ENCODE measurements at places on chromosomes 4 and X.

GRCh38 chr4:185560316-185560715 lies 25.0 kb upstream of the PDLIM3 start:
- no peak for DNase-seq

DNA sequence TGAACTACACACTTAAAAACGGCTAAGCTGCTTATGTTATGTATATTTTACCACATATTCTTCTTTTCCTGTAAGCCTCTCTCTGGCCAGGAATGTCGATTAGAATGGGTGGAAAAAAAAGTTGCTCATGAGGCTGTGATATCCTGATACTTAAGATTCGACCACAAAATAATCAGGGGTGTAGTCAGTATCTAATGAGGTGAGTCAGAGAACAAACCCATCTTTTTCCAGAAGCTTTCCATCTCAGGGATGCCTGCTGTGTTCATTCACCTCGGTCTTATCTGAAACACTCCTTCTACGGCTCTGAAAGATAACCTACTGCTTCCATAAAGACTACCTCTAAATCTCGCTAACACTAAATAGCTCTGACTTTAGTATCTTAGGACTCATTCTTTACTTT lies 142.7 kb upstream of the MAP3K15 start:
- no peak for DNase-seq

- peak; percentile 0 for DNase-seq
These were observed 187.3 kb downstream of the SLC39A8 start for GRCh38 chr4:102157984-102158383.

DNA sequence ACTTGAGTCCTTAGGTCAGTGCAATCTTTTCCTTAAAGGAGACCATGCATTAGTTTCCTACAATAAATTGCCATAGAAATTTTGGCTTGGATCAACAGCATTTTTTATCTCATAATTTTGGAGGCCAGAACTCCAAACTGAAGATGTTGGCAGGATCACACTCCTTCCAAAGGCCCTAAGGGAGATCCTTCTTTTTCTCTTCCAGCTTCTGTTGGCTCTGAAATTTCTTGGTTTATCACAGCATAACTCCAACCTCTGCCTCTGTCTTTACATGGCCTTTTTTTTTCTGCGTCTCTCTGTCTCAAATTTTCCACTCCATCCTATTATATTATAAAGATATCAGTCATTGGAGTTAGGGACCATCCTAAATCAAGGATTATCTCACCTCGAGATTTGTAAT lies 282.2 kb downstream of the STIM2 start:
- no peak for DNase-seq

GRCh38 chr4:153210727-153211126 lies 6.5 kb downstream of the TRIM2 start:
- no peak for DNase-seq

- no peak for DNase-seq
These were observed 59.2 kb upstream of the GUCY1A1 start for GRCh38 chr4:155607481-155607880.

- no peak for DNase-seq
These were observed 99.4 kb upstream of the NDP start for GRCh38 chrX:44072631-44073030.

DNA sequence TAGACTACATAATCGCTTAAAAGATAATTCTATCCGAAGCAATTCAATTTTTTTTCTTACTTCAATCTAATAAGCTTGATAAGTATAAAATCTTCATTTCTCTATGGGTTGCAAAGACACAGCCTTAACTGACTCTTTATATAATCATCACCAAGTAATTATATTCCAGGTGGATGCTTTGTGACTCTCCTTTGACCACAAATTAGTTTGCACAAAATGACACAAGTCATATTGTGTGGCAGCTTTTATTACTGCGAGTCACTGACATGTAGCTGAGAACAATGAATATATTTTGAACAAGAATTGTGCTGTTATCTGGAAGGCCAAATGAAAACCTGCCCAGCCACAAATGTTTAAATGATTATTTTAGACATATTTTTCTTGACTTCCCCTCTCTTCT lies 1727.8 kb downstream of the ARAP2 start:
- peak; percentile 92 for DNase-seq

DNA sequence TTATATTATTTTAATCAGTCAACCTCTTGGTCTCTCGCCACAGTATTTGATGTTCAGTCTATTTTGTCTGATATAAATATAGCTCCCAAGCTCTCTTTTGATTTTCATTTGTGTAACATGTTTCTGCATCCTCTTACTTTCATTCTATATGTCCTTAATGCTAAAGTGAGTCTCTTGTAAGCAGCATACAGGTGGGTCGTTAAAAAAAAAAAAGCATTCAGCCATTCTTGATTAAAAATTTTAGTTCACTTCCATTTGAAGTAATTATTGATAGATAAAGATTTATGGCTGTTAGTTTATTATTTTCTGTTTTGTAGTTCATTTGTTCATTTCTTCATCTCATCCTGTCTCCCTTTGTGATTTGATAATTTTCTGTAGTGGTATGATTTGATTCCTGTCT lies 229.1 kb downstream of the GUCY2F start:
- DNase-seq, result no peak

DNA sequence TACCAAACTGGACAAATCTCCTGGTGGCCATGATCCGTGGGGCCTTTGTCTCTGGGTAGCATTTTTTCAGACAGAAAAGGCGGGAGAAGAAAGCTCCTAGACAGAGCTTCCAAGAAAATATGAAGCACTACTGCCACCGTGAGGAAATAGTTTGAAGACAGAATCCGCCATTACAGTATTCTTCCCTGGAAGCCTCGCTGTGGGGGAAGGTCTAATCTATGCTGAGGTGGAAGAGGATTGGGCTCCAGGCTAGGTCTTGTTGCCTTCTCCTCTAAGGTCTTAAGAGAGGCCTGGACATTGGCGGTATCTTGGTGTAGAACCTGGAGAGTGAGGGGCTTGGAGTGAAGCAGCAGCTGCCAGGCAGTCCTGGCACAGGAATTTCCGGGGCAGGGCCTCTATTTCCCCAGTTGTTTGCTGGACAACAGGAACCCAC lies 218.9 kb downstream of the OR13H1 start:
- no peak for DNase-seq

DNA sequence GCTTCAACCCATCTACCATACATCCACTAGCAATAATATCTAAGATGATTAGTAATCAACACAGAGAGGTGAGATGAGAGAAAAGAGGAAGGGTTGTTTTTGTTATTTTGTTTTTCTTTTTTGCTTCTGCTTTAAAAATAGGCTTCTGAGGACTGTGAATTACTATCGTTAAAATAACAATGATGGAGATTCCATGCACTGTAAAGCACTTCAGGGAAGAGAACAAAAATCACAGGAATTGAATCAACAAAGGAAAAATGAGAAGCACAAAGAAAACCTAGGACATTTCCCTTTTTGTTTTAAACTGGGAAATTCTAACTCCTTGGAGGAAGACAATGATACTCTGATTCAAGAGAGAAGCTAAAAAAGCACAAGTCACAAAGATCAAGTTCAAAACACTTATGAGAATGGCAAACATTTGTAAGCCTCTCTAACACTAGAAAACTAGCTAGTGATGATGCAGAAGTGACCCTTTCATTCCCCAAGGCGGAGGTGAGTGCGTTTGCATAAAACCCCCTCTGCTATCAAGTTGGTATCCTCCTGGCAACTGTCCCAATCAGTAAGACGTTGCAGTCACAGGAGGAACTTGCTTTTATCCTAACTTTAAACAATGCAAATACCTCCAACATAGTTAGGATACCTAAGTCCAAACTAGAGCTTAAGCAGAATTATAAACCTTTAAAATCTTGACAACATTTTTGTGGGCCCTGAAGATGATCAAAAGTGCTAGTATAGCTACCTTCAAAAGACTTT lies 308.5 kb downstream of the CAMK2D start:
- DNase-seq, result no peak

DNA sequence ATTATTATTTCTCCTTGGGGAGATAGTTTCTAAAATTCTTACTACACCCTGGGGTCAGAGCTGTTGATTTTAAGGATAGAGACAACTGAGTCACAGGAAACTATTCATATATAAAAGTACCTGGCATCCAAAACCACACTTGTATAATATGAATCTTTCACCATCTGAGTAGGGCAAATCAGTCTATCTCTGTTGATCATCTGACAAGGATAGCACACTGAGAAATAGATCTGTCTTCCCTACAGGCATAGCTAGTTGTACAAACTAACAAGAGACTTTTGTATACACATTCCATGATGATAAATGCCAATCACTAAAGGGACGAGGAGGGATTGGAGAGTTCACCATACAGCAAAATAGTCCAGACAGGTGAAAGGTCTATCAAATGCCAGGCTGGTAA lies 30.0 kb downstream of the PKD2 start:
- DNase-seq, result no peak

- no peak for DNase-seq
These were observed 60.7 kb upstream of the PGM2 start for GRCh38 chr4:37765741-37766140.

DNA sequence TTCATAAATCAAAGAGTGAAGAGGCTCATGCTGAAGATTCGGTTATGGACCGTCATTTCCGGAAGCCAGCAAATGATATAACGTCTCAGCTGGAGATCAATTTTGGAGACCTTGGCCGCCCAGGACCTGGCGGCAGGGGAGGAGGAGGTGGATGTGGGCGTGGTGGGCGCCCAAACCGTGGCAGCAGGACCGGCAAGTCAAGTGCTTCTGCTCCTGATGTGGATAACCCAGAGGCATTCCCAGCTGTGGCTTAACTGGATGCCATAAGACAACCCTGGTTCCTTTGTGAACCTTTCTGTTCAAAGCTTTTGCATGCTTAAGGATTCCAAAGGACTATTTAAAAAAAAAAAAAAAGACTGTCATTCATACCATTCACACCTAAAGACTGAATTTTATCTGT lies 44.0 kb upstream of the EFNB1 start:
- DNase-seq, result no peak

DNA sequence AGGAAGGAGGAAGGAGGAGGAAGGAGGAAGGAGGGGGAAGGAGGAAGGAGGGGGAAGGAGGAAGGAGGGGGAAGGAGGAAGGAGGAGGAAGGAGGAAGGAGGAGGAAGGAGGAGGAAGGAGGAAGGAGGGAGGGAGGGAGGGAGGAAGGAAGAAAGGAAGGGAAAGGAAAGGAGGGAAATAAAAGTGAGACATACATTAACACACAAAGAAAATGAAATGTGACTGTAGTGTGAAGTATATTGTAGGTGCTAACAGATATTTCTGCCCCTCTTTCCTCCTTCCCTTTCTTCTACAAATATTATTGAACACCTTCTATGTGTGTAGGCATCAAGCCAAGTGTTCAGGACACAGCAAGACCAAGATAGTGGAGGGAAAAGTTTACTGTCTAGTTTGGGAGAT lies 26.4 kb upstream of the PROM1 start:
- no peak for DNase-seq

GRCh38 chr4:145048817-145049216 lies 49.2 kb downstream of the ANAPC10 start:
- DNase-seq, result no peak

GRCh38 chrX:15522464-15522863 lies 21.9 kb downstream of the BMX start:
- no peak for DNase-seq

DNA sequence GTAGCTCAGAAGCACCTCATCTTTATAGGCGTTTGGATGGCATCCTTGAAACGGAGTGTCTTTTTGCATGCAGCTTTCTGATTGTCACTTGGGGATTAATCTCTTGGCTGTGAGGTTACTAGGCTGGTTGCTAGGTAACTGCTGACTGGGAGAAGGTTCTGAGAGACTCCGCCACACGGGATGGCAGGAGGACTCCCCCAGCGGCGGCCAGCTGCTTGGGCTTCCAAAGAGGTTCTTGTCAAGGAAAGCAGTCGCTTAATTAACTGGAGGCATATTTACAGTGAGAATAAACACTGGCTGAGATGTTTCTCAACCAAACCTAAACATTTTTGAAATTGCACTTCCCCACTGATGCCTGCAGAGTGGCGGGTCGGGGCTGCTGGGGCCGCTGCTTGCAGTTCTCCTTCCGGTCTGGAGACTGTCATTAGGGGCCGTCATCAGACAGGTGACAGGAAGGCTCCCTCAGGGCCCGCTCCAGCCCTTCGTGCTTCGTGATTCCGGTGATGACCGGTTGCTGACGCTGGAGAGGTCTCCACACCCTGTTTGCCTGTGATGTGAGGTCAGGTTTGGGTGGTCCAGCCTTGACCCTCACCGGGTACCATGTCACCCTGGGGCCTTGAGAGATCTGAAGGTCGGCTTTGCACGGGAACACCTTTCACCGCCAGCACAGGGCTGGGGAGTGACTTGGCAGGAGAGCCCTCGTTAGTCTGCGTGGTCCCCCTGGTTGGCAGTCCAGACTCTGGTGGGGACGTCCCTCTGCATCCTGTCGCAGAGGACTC lies 9.1 kb downstream of the NSG1 start:
- DNase-seq, result no peak

DNA sequence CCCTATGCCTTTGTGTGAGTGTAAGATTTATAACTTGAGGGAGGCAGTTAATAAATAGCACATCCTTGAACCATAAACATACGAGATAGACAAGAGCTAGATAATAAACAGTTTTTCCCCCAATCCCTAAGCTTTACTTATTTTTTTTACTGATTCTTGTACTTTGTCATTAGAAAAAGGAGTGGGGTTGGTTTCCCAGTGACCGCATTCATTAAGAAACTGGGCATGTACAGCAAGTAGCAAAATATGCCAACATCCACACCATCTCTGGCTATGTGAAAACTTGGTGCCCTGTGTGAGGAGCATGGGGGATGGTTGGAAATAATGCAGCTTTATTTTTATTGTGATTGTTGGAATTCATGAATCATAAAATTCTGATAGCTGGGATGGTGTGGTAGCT lies 176.2 kb downstream of the CBR4 start:
- DNase-seq, result no peak

- no peak for DNase-seq
These were observed 18.8 kb upstream of the DSPP start for GRCh38 chr4:87589531-87589930.
